ENCODE measurements at places on chromosomes 12 and 14.

GRCh38 chr12:95181103-95181502, 36.2 kb downstream of the FGD6 start:
- no peak for DNase-seq

GRCh38 chr14:64636208-64636979, 67.8 kb upstream of the PLEKHG3 start:
- peak; percentile 84 for DNase-seq

DNA sequence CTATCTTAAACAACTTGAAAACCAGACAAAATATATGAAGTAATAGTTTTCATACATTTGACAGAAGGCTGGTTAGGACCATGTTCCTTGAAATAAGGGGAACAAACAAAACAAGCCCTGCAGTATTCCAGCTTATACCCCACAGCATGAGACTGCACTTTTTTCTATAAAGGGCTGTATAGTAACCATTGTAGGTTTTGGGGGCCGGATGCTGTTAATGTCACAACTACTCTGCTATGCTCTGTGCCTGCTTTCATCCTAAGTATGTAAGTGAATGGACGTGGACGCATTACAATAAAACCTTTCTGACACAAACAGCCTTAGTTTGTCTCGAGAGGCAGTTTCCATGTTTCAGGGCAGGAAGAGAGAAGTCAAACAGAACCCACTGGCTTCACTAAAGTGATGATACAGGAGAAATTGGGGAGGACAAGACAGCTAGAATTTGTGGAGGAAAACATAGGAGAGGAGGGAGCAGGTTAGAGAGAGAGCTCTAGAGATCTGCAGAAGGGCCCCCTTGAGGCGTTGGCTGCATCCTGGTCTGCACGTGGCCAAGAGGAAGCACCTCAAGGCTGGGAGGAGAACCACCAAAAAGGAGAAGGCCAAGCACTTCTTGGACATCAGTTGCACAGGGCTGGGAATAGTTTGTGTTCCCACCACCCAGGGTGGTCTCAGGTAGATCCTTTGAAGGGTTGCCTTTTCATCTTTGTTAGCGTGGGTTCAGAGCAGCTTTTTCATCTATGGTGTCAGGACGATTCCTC, 63.7 kb downstream of the TRAF3 start:
- no peak for DNase-seq

GRCh38 chr12:24839268-24839791, 109.6 kb downstream of the BCAT1 start:
- DNase-seq: peak; percentile 19

DNA sequence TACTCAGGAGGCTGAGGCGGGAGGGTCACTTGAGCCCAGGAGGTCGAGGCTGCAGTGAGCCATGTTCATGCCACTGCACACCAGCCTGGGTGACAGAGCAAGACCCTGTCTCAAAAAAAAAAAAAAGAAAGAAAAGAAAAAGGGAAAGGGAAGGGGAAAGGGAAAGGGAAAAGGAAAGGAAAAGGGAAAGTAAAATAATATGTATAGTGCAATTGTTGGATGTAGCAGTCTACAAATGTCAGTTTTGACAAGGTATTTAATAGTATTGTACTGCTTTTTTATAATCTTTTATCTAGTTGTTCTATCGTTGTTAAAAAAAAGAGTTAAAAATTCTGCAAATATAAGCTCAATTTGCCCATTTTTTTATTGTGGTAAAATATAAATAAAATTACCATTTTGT, 67.3 kb downstream of the SLC2A13 start:
- DNase-seq: no peak

DNA sequence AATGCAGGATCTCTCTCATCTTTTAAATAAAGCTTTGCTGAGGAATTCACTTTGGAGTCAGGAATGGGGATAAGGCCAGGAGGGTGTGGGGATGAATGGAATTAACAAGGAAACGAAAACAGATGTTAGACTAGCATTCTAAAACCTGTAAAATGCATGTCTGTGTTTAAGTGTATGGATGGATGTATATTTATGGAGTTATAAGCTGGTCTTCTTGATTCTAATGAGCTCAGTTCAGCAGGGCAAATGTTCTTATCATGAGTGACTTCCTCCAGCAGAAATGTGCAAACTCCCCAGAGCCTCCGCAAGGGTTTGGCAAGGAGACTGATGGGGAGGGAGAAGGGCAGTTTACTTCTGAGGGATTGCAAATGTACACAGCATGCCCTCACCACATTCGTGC, 149.1 kb downstream of the NTF3 start:
- peak; percentile 60 for DNase-seq

DNA sequence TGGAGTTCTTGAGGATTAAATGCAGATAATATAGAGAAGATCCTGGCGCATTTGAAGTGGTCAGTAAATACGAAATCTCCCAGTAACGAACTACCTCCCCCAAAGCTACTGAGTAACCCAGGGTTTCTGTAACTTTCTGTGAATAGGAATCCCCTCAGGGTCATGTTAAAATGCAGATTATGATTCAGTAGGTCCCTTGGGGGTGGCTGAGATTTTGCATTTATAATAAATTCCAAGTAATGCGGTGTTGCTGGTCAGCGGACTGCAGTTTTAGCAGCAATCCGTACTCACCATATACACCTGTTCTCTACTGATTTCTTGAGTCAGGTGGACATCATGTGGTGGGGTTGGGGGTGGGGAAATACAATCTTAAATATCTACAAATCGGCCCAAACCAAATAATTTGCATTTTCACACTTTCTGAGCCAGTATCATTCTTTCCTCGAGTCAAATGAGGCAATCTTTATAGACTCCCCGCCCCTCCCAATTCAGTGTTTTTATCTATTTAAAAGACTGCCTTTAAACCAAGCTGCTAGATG, 868 bp downstream of the SPATA7 start:
- DNase-seq: peak; percentile 8

GRCh38 chr14:96180043-96180874, 24.4 kb upstream of the BDKRB2 start:
- no peak for DNase-seq

GRCh38 chr12:70890895-70891832, 29.4 kb downstream of the PTPRR start:
- no peak for DNase-seq

DNA sequence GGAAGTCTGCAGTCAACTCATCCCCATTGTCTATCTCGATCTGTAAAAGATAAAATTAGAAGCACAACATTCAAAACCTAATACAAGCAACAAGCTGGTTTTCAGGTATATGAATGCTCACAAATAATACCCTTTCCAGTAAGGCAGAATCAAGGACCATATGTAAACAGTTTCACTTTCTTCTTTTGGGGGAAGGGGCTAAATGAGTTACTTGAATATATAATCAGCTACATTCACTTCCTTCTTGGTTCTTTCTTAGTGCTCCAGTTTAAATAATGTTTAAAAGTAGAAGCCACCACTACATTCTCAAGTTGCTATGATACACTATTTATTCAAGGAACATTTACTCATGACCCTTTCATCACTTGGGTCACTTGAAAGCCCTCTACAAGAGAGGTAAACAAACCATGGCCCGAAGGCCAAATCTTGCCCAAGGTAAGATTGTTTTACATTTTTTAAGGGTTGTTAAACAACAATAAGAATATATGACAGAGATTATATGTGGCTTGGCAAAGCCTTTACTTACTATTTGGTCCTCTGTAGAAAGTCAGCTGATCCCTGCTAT, 10.3 kb downstream of the TWF1 start:
- DNase-seq: peak; percentile 27

DNA sequence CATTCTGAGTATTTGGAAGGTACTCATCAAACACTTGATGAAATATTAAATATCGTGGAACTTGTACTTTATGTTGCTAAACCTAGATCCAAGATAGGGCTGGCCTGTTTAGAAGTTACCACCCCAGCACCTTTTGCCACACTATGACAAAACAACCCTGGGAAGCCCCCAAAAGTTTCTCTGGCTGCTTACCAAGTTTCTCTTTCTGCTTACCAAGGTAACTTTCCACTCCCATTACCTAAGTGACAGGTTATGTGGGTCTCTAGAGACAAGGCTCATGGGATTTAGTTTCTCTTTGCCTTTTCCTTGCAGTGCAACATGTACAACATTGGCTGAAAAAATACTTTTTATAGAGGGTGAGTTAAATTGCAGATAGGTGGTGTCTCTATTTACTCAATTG, 28.9 kb upstream of the PPM1A start:
- DNase-seq: no peak

- DNase-seq: no peak
Measured at GRCh38 chr14:41446008-41446407, 160.7 kb upstream of the LRFN5 start.

DNA sequence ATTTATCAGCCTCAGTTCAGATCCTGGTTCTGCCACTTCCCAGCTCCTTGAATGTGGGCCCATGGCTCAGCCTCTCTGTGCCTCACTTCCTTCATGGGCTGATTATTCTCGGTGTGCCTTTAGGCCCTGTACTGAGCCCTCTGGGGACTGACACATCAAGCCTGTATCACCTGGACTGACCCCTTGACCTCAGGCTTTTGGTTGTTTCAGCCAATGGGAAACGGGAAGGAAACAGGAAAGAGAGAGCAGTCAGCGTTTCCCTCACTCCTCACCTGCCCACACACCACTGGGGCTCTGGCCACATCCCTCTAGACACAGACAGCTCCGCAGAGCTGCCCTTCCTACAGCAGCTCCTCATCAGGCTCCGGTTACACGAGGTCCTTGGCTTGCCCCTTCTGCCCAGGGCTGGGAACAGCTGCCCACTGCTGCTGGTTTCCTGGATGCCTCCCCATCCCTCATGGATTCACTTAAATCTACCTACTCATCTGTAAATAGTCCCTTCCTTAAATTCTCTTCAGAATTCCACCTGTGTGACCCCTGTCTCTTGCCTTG, 37.0 kb upstream of the ITPR2 start:
- no peak for DNase-seq

DNA sequence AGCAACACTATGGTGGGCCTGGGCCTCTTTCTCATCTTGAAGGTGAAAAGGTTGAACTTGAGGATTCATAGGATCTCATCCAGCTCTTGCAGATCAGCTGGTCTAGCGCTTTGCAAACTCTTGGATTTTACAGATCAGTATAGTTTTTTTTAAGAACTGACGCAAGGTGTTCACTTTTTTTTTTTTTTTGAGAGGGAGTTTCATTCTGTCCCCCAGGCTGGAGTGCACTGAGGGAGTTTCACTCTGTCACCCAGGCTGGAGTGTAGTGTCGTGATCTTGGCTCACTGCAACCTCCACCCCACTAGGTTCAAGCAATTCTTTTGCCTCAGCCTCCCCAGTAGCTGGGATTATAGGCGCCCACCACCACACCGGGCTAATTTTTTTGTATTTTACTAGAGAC, 20.4 kb upstream of the LGMN start:
- no peak for DNase-seq

GRCh38 chr12:12975322-12976077, 23.5 kb upstream of the GPRC5D start:
- peak; percentile 63 for DNase-seq

DNA sequence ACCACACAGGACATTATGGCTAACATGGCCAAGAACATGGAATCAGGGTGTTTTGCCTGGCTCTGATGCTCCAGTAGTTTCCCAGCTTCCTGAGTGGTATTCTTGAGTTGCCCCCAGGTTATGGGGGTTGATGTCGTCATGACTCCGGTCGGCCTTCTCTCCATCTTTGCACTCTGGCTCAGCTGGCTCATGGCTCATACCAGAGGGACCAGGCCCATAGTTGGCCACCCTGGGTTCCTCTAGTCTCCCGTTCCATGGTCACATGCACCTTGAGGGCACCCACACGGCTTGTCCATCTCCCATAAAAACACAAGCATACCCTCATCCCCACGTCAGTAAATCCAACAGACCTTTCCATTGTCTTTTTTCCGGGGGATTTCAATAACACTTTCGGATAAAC, 23.7 kb upstream of the MAPKAPK5 start:
- no peak for DNase-seq

DNA sequence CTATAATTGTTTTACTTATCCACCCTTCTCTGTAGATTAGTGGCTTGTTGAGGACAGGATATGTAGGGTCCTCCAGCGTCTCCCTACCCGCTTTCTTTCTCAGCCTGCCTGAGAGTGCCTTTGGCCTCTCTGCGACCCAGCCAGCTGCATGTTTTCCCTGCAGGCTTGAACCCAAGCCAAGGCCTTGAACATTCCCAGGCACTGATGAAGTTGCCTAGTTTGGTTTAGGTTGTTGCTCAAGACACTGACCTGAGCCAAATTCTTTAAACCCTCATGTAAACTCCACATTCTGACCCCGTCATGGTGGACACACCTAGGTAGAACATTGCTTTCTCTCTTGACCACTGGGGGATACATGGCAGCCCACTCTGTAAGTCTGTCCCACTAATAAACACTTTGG, 33.4 kb upstream of the TXNRD1 start:
- peak; percentile 92 for DNase-seq

DNA sequence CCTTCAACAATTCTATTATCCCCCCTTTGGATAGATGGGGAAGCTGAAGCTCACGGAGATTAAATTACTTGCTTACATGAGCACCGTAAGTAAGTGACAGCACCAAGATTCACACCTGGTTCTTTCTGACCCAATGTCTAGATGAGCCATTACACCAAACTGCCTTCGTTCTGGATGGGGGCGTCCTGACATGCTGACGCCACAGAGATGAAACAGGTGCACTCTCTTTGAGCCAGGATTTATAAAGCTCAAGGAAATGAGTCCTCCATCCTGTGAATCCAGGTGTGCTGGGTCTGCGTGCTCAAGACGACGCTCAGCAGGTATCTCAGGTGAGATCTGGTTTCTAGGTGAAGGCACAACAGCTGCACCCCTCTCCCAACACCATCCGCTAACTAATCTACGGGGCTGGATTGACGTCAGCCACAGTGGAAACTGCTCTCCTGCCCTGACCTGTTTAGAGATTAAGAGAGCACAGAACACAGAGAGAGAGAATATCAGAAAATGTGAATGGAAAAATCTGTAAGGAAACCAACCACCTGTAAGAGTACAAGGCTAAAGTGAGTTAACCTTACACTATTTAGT, 61.6 kb downstream of the KSR2 start:
- no peak for DNase-seq

DNA sequence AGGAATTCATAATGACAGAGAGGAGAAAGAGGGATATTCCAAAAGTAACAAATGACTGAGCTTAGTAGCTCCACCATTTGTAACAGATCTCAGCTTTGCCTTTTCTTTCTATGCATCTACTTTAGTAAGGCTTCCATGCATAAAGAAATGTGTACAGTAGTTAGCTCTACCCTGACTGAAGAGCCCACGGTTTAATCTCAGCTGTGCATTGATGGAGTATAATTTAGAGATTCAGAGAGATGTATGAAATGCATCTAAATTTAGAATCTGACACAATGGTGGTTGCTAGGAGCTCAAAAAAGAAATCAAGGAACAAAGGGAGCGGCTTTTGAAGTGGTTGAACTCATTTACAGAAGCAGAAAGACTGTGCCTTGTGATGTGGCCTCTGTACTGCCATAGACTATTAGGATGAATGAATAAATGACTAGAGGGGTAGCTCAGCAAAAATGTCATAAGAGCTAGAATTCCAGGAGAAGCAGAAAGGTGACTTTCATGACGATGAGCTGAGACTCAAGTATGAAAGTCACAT, 838.6 kb downstream of the RPS29 start:
- no peak for DNase-seq

All from adipocyte (in vitro differentiated cells).